Suppressor macrophage treated with lipopolysaccharide for 1 hour (primary cell): ENCODE measurements at places on chromosomes 3 and 15.

DNA sequence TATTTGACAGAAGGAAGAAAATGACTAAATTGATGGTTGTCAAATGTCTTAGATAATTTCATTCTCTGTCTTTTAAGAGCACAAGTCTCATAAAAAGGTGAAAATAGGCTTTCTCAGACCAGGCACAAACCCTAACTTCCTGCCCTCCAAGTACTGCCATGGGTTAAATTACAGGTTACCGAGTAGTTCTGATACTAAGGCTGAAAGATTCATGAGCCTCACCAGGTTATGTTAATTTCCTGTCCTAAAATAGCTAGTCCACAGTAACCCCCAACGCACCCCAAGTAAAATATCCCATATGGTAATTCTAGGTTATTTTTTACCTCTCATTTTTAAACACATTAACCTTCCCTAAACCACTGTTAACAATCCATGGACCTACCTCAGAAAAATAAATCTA, 42.0 kb downstream of the GSK3B start:
- no peak for DNase-seq

- DNase-seq: peak; percentile 27
Observed at GRCh38 chr3:14467814-14468620, 65.6 kb downstream of the SLC6A6 start.

- DNase-seq: no peak
Observed at GRCh38 chr3:118213892-118214291, 820.8 kb downstream of the IGSF11 start.

GRCh38 chr3:179716811-179717210, 64.0 kb downstream of the USP13 start:
- DNase-seq: no peak

GRCh38 chr3:103446953-103447629, 1012.3 kb downstream of the ZPLD1 start:
- DNase-seq: no peak

- peak; percentile 88 for DNase-seq
Observed at GRCh38 chr15:66650433-66650832, 51.6 kb upstream of the SMAD6 start.

- peak; percentile 91 for DNase-seq
Observed at GRCh38 chr15:90388462-90389380, 679 bp downstream of the IQGAP1 start.

- peak; percentile 82 for DNase-seq
Observed at GRCh38 chr3:168249550-168250414, 154.1 kb upstream of the GOLIM4 start.

- no peak for DNase-seq
Observed at GRCh38 chr3:61568127-61568526, 6.8 kb downstream of the PTPRG start.

- DNase-seq: peak; percentile 71
Observed at GRCh38 chr3:172707967-172708366, 2.9 kb downstream of the NCEH1 start.

- DNase-seq: no peak
Observed at GRCh38 chr3:141898908-141899307, 22.5 kb downstream of the ATP1B3 start.

- peak; percentile 78 for DNase-seq
Observed at GRCh38 chr15:98899272-98900021, 108.1 kb downstream of the PGPEP1L start.

DNA sequence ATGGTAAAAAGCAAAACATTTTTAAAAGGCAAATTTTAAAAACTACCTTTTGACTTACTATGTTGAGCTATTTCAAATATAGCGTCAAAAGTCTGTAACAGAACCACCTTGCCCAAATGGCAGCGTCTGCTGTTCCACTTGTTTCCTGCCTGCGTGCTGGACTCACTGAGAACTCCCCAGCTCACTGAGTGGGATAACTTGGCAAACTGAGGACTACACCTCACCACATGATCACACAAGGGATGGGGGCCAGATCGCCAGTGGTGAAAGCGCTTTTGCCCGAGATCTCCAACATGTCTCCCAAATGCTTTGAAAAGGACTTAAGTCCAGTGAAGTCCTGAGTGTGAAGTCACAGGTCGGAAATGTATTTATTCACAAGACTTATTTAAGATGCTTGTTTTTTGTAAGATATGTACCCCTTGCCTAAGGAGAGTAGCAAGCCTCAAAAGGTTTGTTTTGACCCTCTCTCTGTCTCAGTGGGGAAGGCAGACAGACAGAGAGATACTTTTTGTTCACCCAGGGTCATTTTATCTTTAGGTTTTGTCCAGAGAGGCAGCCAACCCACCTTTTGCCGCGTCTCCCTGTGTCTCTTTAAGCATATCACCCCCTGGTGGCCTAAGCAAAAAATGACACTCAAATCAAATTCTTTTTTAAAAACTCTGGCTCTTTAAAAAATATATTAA, 192.6 kb downstream of the PDZRN3 start:
- peak; percentile 62 for DNase-seq

DNA sequence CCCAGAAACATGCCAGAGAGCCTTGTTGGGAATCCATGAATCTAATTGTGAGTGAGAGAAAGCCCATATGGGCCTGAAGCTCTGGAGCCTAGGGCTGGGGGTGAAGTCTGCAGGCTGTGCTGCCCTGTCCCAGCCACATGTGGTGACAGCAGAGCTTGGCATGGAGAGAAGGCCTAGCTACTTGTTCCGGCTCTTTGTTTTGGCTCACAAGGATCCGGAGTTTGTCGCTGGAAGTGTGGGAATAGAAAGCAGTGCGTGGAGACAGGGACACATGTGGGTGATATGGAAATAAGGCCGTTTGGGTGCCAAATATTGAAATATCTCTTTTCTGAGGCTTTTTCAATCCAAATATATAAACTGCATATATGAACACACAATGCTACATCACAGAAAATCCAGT, 78.2 kb downstream of the CLSTN2 start:
- DNase-seq: no peak

- no peak for DNase-seq
Observed at GRCh38 chr3:47002171-47003055, 22.9 kb downstream of the NBEAL2 start.

DNA sequence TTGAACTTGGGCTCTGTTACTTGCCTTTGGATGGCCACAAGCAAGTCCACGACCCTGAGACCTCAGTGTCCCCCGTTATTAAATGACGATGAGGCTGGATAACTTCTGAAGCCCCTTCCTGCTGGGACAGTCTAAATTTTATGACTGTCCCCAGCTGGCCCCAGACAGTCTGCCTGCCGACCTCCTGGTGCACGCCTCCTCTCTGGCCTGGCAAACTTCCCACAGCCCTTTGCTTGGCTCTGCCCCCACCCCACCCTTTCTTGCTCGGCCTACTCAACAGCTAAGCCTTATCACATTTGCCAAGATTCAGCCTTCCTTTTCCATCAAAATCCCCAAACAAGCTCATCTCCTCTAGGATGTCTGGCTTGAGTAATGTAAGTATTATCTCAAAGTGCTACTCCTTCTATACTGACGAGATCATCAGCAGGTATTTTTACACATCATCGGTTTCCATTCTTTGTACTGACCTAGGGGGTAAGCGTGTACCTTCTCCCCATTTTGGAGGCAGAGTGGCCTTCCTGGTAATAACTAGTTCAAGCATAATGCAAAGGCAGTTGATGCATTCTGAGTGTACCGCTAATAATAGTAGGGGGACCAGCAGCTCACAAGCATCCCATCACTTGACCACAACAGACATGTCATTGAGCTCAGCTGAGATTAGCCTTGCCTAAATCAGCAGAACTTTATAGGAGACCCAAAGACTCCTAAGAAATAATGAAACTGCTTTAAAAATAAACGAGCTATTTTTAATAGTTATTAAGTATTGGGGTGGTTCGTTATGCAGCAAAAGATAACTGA, 120.8 kb upstream of the HACD2 start:
- DNase-seq: no peak

DNA sequence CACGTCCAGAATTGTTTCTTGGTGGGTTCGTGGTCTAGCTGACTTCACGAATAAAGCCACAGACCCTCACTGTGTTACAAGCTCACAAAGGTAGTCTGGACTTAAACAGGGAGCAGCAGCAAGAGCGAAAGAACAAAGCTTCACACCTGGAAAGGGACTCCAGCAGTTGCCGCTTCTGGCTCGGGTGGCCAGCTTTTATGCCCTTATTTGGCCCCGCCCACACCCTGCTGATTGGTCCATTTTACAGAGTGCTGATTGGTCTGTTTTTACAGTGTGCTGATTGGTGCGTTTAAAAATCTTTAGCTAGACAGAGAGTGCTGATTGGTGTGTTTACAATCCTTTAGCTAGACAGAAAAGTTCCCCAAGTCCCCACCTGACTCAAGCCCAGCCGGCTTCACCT, 194.2 kb upstream of the NDN start:
- DNase-seq: no peak

DNA sequence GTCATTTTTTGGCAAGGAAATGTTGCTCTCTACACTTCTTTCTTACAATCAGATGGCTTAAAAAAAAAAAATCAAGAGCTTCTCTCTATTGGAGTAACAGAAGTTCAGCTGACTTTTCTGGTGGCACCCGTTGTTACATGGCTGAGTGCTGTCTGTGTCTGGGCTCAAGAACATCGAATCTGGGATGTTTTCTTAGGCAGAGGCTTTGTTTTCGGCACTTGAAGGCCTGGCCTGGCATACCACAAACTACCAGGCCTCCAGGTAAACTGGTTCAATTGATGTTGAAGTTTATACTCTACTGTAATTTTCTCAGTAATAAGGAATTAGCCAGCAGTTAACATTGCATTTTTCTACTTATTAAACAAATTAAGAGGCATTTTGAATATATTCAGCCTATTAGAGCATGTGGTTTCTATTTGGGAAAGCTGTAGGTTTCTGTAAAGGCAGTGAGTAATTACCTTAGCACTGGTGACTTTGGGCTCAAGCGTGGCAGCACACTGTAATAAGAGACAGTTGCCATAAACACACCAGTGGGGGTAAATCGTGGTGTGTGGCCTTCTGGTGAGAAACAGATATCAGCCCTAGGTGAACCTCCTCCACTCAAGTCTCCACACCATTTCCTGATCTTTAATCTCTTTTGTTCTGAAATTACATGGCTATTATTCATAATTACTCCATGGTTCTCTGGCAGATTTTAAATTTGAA, 544.7 kb downstream of the MECOM start:
- no peak for DNase-seq

DNA sequence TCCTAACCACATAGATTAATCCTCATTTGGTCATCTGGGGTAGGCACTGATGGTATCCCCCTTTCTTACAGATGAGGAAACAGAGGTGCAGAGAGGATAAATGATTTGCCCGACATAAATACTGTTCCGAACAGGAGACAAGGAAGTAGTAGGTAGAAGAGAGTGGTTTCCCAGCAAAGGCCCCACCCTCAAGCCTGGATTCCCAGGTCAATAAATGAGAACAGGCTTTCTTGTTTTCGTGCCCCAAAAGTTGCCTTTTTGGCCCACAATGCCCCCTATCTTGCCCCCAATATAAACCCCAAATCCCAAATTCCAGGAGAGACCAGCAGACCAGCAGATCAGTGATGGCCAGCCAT, 125.5 kb upstream of the PRR20G start:
- no peak for DNase-seq

DNA sequence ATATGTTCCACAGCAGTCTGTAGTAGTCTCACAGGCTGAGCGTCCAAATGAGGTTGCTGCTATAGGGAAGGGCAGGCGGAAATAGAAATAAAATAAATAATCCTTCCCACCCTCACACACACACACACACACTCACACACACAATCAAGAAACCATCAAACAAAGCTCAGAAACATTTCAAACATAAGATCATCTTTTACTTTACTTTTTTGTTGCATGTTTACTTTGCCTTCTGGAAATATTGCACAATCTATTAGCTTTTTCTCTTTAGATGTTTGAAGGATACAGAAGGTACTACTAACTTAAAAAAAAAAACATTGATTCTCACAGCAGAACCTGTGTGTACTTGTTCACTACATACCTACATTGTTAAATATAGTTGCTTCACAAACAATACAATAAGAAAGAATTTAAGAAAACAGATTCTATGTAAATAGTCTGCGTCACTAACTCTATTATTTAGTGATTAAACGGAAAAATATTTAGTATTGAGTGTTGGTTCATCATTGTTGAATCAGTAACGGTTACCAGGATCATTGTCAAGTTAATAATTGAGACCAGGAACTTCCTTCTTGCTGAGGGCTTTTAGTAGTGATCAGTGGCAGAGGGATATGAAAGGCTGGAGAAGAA, 20.5 kb downstream of the ALCAM start:
- no peak for DNase-seq

DNA sequence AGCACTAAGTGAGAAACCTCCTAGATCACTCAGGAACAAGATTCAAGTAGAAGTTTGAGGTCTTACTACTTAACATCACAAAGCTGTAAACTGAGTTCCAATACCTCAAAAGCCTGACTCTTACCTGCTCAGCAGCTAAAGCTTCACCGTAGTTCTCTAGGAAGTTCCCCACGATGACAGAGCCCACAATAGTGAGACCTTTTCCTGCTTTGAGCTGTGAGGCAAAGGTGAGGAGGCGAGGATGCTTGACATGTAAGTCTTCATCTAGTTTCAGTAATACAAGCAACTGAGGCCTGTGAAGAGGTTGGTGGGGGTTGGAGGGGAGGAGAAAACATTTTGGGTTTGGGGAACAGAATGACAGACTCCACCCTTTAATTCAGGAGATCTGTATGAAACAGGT, 15.7 kb downstream of the EMC4 start:
- DNase-seq: no peak

DNA sequence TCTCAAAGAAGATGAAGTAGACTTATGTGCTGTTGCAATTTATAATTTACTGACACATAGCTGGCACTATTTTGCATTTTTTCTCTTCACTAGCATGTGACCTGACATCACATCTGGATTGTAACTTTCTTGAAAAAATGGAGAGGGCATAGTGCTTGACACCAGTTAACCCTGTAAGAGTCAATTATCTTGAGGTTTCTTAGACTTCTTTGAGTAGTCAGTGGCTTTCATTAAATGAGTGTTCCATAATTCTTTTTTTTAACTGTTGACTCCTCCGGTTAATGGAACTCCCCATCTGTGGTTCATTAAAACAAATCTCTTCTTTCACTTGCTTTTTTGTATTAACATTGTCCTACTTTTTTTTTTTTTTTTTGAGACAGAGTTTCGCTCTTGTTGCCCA, 16.9 kb upstream of the PRKCI start:
- DNase-seq: no peak

GRCh38 chr3:41961751-41962679, at the start of gene ULK4:
Gene ULK4 (minus strand): TSS chr3:41962103. CDS start chr3:41954759, 7,344 bp downstream.
- peak; percentile 99 for DNase-seq

- no peak for DNase-seq
Observed at GRCh38 chr3:42721690-42722089, 19.1 kb upstream of the HHATL start.

DNA sequence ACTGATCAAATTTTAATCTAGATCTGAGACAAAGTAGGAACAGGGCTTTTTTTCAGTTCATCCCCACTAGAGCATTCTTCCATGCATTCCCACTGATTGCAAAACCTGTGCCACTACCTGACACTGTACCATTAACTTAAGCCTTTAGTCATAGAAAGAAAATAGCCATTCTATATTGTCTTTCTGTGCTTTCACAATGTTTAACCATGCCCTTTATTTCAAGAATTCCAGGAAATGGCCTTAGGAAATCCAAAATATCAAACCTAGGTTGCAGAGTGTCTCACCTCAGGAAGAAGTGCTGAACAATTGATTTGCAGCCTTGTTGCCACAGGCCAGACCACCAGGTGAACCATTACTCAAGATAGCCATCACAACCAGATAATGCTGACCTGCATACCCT, 56.2 kb upstream of the TGFBR2 start:
- DNase-seq: no peak
